ENCODE measurements at places on chromosomes 12 and 14. TPM values are rescaled to one million over a fixed set of nuclear protein-coding genes. Genes with fewer than 3 reads are reported as not detected.

GRCh38 chr12:54625598-54625997 lies 9.1 kb downstream of the LACRT start:
- no peak for DNase-seq

- no peak for DNase-seq
Measured at GRCh38 chr14:69050240-69051184, 71.4 kb upstream of the ACTN1 start.

The LRRIQ1 gene
- total RNA-seq, result not detected

GRCh38 chr12:94183708-94184379 lies 35.5 kb downstream of the PLXNC1 start:
- no peak for DNase-seq

The IL25 gene
- total RNA-seq, result not detected

The SLC6A15 gene
- total RNA-seq, result 1.1 TPM

GRCh38 chr12:28787151-28787550 lies 361.9 kb upstream of the FAR2 start:
- DNase-seq, result no peak

DNA sequence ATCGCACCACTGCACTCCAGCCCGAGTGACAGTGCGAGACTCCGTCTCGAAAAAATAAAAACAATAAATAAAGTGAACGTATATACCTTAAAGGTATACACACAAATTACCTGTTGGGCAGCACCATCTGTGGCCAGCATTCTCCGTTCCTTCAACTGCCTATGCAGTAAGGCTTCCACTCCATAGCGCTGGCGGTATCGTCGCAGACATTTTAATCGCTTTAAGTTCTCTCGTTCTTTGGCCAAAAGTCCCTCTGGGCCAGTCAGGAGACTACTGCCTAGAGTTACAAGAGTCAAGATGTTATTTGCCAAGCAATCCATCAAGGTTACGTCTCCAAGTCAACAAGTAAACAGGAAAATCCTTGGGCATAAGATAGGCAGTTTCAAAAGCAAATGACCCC lies 13.0 kb downstream of the KANSL2 start:
- DNase-seq, result no peak

The TC2N gene
- total RNA-seq, result 146 TPM

GRCh38 chr12:11150832-11151231 lies 16.4 kb upstream of the TAS2R30 start:
- no peak for DNase-seq

Measured in thoracic aorta (tissue), 2 donors.